ENCODE measurements at places on chromosomes 11 and 22.

- no peak for DNase-seq
These were observed 28.4 kb upstream of the RBFOX2 start for GRCh38 chr22:36056980-36057379.

- peak; percentile 46 for DNase-seq
These were observed 10.2 kb upstream of the POU2F3 start for GRCh38 chr11:120229451-120230424.

DNA sequence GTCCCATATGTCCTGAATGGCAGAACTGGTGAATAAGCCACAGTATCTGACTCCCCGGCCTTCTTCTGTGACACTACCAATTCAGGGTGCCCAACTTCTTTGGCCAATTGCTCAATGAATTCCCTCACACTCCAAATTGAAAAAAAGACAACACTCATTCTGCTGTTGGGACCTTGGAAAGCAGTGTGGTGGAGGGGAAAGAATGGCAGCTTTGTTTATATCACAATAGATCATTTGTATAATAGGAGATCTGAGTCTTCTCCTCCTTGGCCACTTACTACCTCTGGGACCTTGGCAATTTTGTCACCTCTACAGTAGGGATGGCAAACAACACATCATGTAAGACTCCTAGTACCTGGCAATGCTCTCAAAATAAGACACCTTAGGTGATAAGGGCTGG is 64.6 kb downstream of the OPCML start:
- no peak for DNase-seq

- DNase-seq = no peak
These were observed 45.2 kb downstream of the SLC5A12 start for GRCh38 chr11:26676641-26677040.

- DNase-seq = peak; percentile 86
These were observed 2.5 kb upstream of the SEPTIN3 start for GRCh38 chr22:41966607-41967240.

- DNase-seq = no peak
These were observed 109.2 kb downstream of the FAM76B start for GRCh38 chr11:95680169-95680929.

- no peak for DNase-seq
These were observed 20.4 kb downstream of the CDPF1 start for GRCh38 chr22:46229701-46230100.

- peak; percentile 79 for DNase-seq
These were observed 414 bp downstream of the JOSD1 start for GRCh38 chr22:38700270-38700788.

DNA sequence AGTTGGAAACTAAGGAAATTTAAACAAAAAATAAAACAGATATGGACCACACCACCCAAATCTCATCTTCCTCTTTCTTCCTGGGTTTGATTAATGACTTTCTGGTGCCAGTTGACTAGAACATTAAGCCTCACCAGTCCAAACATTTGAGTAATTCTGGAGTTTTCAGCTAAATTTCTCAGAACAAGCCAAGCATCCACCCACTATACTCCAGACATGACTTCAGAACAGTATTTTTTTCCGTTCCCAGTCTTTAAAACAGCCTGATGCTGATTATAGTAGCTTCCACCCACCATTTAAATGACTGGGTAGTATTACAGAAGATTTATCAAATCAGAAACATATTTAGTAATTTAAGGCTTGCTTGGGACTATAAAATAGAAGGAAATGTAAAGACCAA is 230.9 kb upstream of the UBASH3B start:
- no peak for DNase-seq

DNA sequence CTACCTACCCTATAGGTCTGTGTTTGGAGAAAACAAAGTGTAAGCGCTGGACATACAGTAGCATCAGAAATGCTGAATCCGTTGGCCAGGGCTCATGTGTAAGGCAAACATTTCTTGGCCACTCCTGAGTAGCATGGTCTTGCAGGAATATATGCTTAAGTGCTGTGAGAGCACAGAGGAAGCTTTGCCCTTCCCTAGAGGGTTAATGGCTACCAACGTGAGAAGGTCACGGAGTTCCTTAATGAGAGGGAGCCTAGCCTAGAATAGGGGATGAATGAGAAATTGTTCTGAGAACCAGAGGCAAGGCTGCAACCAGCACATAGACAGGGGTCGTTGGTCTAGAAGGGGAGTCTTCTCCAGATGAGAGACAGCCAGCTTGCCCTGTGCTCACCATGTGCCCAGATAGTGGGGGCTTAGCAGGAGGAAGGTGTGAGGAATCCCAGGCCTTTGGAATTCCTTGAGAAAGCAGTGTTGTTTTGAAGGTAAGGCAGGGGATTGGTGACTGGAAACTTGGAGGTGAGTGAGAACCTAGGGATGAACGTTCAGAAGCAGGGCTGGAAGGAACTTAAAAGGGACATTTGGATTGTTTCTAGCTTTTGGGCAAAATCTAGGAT is 29.5 kb downstream of the RCOR2 start:
- DNase-seq = no peak

- no peak for DNase-seq
These were observed 142.8 kb upstream of the B3GAT1 start for GRCh38 chr11:134554861-134555260.

GRCh38 chr11:3962406-3962840 is 107.0 kb downstream of the STIM1 start:
- no peak for DNase-seq
